NT2/D1 (cell line): ENCODE measurements at places on chromosomes 7 and 10.

DNA sequence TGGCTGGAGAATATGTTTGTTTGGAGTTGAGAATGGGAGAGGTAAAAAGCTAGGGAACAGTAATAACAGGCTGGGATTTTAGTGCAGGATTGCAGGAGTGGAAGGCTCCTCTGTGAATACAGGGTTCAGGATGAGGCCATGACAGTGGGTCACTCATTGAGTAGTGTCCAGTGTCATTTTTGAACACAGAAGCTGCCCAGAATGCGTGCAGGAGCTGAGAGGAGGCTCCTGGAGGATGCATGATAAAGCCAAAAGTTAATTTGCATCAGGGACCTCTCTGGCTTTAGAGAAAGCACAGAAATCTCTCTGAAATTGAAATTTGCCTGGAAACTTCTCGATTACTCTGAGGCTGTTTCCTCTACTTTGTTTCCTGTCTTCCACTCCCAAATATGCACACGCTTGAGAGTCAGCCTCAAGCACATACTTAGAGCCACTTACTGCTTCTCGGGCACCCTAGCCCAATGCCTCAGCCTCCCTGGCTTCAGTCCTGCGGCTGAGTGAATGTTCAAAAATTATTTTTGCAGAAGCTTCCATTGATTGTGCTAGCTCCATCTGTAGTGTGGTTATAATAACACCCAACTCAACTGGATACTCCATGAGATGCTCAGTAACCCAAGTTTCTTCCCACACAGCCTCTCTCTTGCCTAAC is 1.8 kb upstream of the GALNT17 start:
- DNase-seq: no peak

- peak; percentile 63 for DNase-seq
These were observed 1.4 kb upstream of the IL6 start for GRCh38 chr7:22725585-22725984.

DNA sequence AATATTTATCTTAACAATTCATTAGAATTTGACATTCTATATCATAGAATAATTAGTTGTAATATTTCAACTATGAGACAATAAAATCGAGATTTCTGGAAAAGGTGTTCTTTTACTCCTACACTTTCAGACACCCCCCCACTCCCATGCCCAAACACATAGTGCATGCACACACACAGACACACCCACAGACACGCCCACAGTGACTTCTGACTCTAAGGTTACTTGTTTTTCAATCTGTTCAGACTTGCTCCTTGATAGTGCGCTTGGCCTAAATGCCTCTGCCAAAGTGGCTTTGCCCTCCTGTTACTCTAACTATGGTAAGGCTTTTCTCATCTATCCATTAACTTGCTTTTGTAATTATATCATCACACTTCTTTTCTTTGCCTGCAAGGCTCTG is 144.0 kb upstream of the PPP1R3A start:
- no peak for DNase-seq

GRCh38 chr10:123884351-123884906 is 7.2 kb downstream of the CPXM2 start:
- no peak for DNase-seq

GRCh38 chr10:23826421-23826820 is 382.5 kb upstream of the KIAA1217 start:
- DNase-seq: peak; percentile 16

GRCh38 chr10:102644066-102644645 is at the start of gene TRIM8:
TRIM8 (plus strand) TSS chr10:102644479; CDS start chr10:102644618, 139 bp downstream.
- DNase-seq: no peak

- no peak for DNase-seq
These were observed 270.8 kb downstream of the GATA3 start for GRCh38 chr10:8325024-8325980.
